GM23338 (cell line): ENCODE measurements at places on chromosomes 3 and 15. TPM values are rescaled to one million over a fixed set of nuclear protein-coding genes. Genes with fewer than 3 reads are reported as not detected.

The SLC30A4 gene
- total RNA-seq = 0.04 TPM in 1 of 2 replicates, not detected in the other

The CELF6 gene
- 0.14 TPM in 1 of 2 replicates, not detected in the other for total RNA-seq

DNA sequence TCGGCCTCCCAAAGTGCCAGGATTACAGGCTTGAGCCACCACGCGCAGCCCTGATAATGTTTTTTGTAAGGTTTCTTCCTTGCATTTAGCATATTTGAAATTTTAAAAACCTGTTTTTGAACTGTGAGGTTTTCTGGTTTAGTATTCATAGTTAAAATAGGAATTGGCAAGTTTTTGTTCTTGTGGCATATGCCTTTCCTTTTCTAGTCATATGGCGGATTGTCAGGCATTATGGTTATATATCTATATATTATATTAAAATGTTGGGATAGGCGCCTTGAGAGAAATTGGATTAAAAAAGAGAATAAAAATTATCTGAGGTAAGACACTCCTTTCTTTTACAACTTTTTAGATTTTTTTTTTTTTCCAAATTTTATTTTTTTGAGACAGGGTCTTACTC is 28.4 kb downstream of the FXR1 start:
- DNase-seq = no peak
- no peaks in the 10 kb centered on the region for H3K27me3 ChIP-seq
- H3K27ac ChIP-seq = no peak overlapping the region
- peaks cover 32% of the 10 kb centered on the region for H3K36me3 ChIP-seq
- H3K4me3 ChIP-seq = no peak overlapping the region

GRCh38 chr15:70866982-70867641 is 13.2 kb upstream of the LARP6 start:
- H3K27ac ChIP-seq = no peak overlapping the region
- no peak for DNase-seq
- H3K4me3 ChIP-seq = no peak overlapping the region
- H3K27me3 ChIP-seq = no peaks in the 10 kb centered on the region

The INKA1 gene
- total RNA-seq = 4.0 and 4.9 TPM in 2 replicates
